ENCODE measurements at places on chromosomes 6 and 20. TPM values are rescaled to one million over a fixed set of nuclear protein-coding genes. Genes with fewer than 3 reads are reported as not detected.

The ABHD16B gene
- not detected for total RNA-seq

- H3K27me3 ChIP-seq, result no peaks in the 10 kb centered on the region
- no peaks in the 10 kb centered on the region for H3K4me1 ChIP-seq
- H3K4me3 ChIP-seq, result no peak overlapping the region
Observed at GRCh38 chr20:54174457-54175175, 830 bp upstream of the CYP24A1 start.

DNA sequence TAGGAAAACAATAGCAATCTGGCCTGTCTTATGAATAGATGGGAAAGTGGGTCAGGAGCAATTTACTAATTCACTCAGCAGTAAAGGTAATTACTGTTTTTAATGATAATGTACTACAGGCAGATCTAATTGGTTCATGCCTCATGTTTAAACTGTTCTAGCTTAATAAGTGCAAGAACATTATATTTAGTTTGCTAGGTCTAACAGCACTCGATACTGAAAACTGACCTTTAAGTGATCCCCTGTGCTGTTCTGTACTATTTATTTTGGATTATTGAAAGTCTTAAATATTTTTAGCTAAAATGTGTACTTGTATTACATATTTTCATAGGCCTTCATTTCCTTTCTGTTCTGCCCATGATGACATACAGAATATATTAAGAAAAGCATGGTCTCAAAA, 998.0 kb upstream of the GJE1 start:
- no peaks in the 10 kb centered on the region for H3K36me3 ChIP-seq
- no peak overlapping the region for H3K27ac ChIP-seq
- no peak for DNase-seq

- H3K4me1 ChIP-seq, result peaks cover 2% of the 10 kb centered on the region
- no peak for DNase-seq
- H3K36me3 ChIP-seq, result no peaks in the 10 kb centered on the region
Observed at GRCh38 chr6:1494671-1495070, 105.3 kb downstream of the FOXF2 start.

- H3K4me1 ChIP-seq, result peaks cover 7% of the 10 kb centered on the region
- no peak for DNase-seq
- no peaks in the 10 kb centered on the region for H3K27me3 ChIP-seq
- H3K27ac ChIP-seq, result no peak overlapping the region
Observed at GRCh38 chr20:35260426-35260825, 17.5 kb downstream of the MMP24OS start.

GRCh38 chr6:158777510-158777909, 41.7 kb downstream of the EZR start:
- DNase-seq, result no peak
- no peak overlapping the region for H3K27ac ChIP-seq
- no peaks in the 10 kb centered on the region for H3K27me3 ChIP-seq
- no peaks in the 10 kb centered on the region for H3K4me1 ChIP-seq

The FOXQ1 gene
- total RNA-seq, result 0.59 TPM

The TRIM31 gene
- total RNA-seq, result not detected

DNA sequence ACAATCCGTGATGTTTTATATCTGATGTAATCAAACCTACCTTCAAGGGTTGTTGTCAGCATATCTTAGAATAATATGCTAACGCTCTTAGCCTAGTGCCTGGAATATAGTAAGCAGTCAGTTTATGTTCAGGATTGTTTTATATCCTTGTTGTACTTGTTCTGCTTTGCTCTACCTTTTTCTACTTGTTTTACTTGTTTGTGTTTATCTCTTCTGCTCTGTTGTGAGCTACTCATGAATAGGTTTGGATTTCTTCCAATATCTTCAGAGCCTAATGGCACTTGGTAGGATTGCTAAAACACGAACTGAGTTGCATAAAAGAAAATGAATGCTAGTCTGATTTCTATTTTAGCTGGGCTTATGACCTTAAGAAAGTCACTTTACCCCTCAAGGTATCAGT, 40.1 kb downstream of the DNAH8 start:
- no peak overlapping the region for H3K27ac ChIP-seq
- H3K4me3 ChIP-seq, result no peak overlapping the region
- no peaks in the 10 kb centered on the region for H3K4me1 ChIP-seq
- no peaks in the 10 kb centered on the region for H3K27me3 ChIP-seq

The FOXO3 gene
- 200 TPM for total RNA-seq

The MYMX gene
- total RNA-seq, result not detected

DNA sequence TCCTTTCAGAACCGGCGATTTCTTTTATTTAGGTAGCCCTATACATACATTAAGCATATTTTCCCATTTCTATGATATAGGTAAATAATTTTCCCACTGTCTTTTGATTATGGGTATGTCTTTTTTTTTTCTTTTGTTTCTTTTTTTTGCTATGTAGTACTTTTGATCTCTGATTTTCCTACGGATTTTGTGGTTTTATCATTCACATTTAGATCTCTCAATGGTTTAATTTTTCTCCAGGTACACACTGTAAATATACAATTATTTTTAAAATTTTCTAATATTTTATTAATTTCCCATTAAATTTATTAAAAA, 436 bp upstream of the ZNF337 start:
- H3K4me1 ChIP-seq, result no peaks in the 10 kb centered on the region
- DNase-seq, result no peak
- peak overlapping the region; percentile 75 for H3K4me3 ChIP-seq
- no peaks in the 10 kb centered on the region for H3K36me3 ChIP-seq

DNA sequence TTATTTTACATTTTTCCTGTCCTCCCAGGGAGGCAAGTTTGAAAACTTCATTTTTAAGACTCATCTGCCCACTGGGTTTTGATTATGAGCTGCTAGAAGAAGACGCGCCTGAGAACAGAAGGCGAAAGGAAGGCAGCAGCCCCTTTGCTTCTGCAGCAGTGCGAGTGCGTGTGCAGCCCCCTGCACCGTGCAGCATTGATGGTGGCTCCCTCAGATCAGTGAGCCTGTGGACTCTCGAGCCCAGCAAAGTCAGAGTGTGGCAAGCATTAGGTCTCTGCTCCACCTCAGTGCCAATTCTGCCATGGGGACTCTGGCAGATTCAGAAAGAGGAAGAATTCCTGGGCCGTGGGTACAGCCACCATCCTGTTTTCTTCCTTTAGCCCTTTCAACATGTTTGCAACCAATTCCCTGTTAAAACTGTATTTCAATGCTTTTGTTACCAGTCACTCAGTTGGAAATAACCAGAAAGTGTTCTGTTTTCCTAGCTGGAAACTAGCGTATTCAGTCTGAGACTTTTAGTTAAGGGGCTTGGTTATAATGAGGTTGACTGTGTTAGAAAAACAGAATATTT, 134.8 kb upstream of the OGFRL1 start:
- H3K27me3 ChIP-seq, result no peaks in the 10 kb centered on the region
- H3K27ac ChIP-seq, result no peak overlapping the region
- H3K36me3 ChIP-seq, result no peaks in the 10 kb centered on the region
- H3K4me1 ChIP-seq, result no peaks in the 10 kb centered on the region

The HLA-DPA1 gene
- 179 TPM for total RNA-seq

The GNAS-AS1 gene
- 0.42 TPM for total RNA-seq

- H3K27ac ChIP-seq, result no peak overlapping the region
- no peak overlapping the region for H3K4me3 ChIP-seq
- no peaks in the 10 kb centered on the region for H3K36me3 ChIP-seq
- H3K4me1 ChIP-seq, result peaks cover 45% of the 10 kb centered on the region
Observed at GRCh38 chr6:56756791-56757587, 114.3 kb upstream of the DST start.

DNA sequence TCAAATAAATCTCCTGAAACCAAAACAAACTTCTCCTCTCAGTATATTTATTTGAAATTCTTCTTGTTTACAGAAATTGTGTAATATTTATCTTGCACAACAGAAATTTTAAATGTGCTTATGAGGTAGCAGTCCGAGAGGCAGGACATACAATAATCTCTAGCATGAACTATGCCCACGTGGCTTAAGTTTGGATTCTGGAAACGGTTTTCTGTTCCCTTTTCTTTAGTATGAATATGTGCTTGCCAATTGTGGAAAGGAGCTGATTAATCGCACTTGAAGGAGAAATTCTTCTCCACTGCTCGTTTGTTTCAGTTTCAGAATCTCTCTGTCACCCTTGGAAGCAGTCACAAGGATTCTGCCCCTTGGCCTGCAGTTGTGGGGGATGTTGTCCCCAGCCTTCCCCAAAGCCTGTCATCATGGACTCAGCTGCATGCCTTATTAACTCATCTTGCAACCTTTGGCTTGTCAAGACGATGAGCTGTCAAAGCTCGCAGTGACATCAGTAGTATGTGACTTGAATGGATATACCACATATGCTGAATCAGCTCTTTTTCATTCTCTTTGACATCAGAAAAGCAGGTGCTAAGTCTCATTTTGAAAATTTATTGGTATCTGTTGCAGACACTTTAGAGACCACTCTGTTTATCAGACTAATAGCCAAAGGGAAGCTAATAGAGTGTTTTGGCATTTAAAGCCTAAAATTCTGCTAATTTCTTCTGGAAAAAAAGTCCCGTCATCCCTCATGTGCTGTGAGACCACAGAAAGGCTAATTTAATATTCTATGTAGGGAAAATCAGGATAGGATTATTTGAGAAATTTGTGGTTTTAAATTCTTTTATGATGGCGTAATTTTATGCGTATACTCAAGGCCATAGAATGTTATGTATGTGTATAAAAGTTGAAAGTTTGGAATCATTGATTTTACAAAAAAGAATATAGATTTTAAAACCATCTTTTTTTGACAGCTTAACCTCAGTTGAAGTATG, 186.8 kb downstream of the ARID1B start:
- H3K36me3 ChIP-seq, result no peaks in the 10 kb centered on the region
- no peak overlapping the region for H3K27ac ChIP-seq
- peaks cover 11% of the 10 kb centered on the region for H3K4me1 ChIP-seq
- H3K4me3 ChIP-seq, result no peak overlapping the region

DNA sequence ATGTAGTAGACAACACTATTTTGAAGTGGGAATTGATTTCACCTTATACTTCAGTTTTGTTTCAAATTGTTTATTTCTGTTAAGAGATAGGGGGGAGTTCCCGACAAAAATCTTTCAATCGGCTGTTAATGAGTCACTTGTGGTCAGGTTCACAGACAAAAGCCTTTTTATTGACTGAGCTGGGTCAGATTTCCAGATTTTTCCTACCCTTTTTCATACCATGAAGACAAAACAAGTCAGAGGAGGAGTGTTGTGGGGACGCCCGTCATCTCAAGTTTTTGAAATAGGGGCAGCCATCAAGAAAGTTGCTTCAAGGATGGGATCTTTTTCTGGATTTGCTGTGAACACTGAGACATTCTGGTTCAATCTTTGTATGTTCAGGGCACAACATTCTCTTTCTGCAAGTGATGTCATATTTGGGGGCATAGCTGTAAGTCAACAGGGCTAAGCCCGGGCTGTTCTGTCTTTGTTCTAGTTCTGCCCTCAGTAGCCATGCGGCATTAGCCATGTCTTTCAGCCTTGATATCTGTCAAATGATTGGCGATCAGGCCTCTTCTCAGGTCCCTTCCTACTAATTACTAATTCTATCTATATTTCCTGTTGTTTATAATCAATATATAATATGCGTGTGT, 496.0 kb upstream of the MARCKS start:
- peak overlapping the region; percentile 83 for H3K27ac ChIP-seq
- H3K36me3 ChIP-seq, result no peaks in the 10 kb centered on the region
- no peaks in the 10 kb centered on the region for H3K27me3 ChIP-seq

The KCNS1 gene
- not detected for total RNA-seq

GRCh38 chr20:32672394-32672981, 1.3 kb downstream of the C20orf203 start:
- H3K27ac ChIP-seq, result peak overlapping the region; percentile 2
- H3K27me3 ChIP-seq, result no peaks in the 10 kb centered on the region
- no peak for DNase-seq
- H3K4me3 ChIP-seq, result no peak overlapping the region

GRCh38 chr6:7784706-7785105, 58.8 kb downstream of the BMP6 start:
- no peaks in the 10 kb centered on the region for H3K36me3 ChIP-seq
- H3K27me3 ChIP-seq, result no peaks in the 10 kb centered on the region
- H3K4me3 ChIP-seq, result no peak overlapping the region
- no peak for DNase-seq
- H3K27ac ChIP-seq, result no peak overlapping the region
- no peaks in the 10 kb centered on the region for H3K4me1 ChIP-seq

The TCF21 gene
- not detected for total RNA-seq

The RNGTT gene
- 16.6 TPM for total RNA-seq

The SRMS gene
- not detected for total RNA-seq

DNA sequence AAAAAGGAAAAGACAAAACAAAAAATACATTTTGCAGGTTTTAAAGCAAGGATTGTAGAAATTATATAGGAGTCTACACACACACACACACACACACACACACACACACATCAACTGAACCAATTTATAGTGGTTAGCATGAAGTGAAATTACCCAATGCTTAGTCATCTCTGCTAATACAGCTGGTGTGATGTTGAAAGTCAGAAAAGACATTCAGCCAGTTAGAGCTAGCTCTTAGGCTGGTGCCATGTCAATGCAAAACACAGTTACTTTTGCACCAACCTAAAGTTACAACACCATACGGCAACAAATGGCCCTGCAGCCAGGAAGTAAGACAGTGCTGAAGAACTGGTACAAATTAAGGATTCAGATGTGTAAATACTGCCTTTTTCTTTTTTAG, 15.2 kb downstream of the FAM210B start:
- DNase-seq, result no peak
- H3K36me3 ChIP-seq, result peaks cover 15% of the 10 kb centered on the region
- no peaks in the 10 kb centered on the region for H3K4me1 ChIP-seq
- peak overlapping the region; percentile 20 for H3K27ac ChIP-seq

The SPATA25 gene
- total RNA-seq, result 2.6 TPM

DNA sequence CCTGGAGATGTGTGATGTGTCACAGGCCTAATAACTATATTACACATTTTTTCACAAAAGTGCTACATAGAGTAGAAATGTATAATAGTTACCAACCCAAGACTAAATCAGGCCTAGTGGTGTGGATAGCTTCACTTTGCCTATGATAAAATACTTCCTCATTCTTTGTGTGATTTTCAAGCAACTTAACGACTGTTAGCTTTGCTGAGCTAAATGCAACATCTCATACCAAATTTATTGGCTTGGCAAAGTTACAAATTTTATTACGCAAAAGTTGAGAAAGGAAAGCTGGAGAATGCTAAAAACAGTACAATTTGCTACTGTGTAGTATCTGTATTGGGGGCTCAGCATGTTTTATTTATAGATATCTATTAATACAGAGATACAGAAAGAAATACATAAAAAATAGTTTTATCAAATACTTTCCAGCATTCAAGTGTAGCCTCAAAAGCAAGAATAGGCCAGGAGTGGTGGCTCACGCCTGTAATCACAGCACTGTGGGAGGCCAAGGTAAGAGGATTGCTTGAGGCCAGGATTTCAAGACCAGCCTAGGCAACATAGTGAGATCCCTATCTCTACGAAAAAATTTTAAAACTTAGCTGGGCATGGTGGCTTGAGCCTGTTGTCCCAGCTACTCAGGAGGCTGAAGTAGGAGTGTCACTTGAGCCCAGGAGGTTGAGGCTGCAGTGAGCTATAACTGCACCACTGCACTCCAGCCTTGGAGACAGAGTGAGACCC, 3.6 kb upstream of the EDN1 start:
- no peaks in the 10 kb centered on the region for H3K27me3 ChIP-seq
- no peak overlapping the region for H3K27ac ChIP-seq
- H3K4me1 ChIP-seq, result peaks cover 11% of the 10 kb centered on the region
- H3K4me3 ChIP-seq, result no peak overlapping the region
- no peaks in the 10 kb centered on the region for H3K36me3 ChIP-seq

The RSPO3 gene
- total RNA-seq, result 16.5 TPM

The TOX2 gene
- total RNA-seq, result 2.0 TPM

- no peaks in the 10 kb centered on the region for H3K36me3 ChIP-seq
- H3K4me3 ChIP-seq, result no peak overlapping the region
- no peak for DNase-seq
- H3K4me1 ChIP-seq, result no peaks in the 10 kb centered on the region
- H3K27me3 ChIP-seq, result no peaks in the 10 kb centered on the region
Observed at GRCh38 chr6:37155394-37156312, 14.3 kb upstream of the PIM1 start.

The TNF gene
- total RNA-seq, result not detected

Data from tibial nerve (tissue), 4 donors.